ENCODE measurements at places on chromosomes 3 and 15. TPM values are rescaled to one million over a fixed set of nuclear protein-coding genes. Genes with fewer than 3 reads are reported as not detected.

MUC20 gene
- polyA plus RNA-seq: 12.9 TPM

GOLGA8Q gene
- polyA plus RNA-seq: 3.7 TPM

GP5 gene
- polyA plus RNA-seq: 0.25 TPM

GUCA1C gene
- polyA plus RNA-seq: not detected

ZPLD1 gene
- polyA plus RNA-seq: 1.0 TPM

SI gene
- polyA plus RNA-seq: not detected

TBCCD1 gene
- 18.6 TPM for polyA plus RNA-seq

IFT57 gene
- polyA plus RNA-seq: 78.9 TPM

OR5K1 gene
- polyA plus RNA-seq: not detected

SLC9C1 gene
- 0.40 TPM for polyA plus RNA-seq

IGDCC3 gene
- polyA plus RNA-seq: 17.0 TPM

CBLB gene
- polyA plus RNA-seq: 25.6 TPM

STRA6 gene
- polyA plus RNA-seq: 14.8 TPM

MUC4 gene
- 0.95 TPM for polyA plus RNA-seq

LMAN1L gene
- polyA plus RNA-seq: 0.29 TPM

TCAIM gene
- 29.9 TPM for polyA plus RNA-seq

MKRN3 gene
- polyA plus RNA-seq: 16.8 TPM

ROBO2 gene
- polyA plus RNA-seq: 93.2 TPM

SQOR gene
- 3.9 TPM for polyA plus RNA-seq

IL5RA gene
- 8.1 TPM for polyA plus RNA-seq

WNT7A gene
- polyA plus RNA-seq: 18.0 TPM

SETD2 gene
- polyA plus RNA-seq: 39.9 TPM

XRN1 gene
- polyA plus RNA-seq: 11.6 TPM

C3orf62 gene
- polyA plus RNA-seq: 19.5 TPM

PATL2 gene
- 0.38 TPM for polyA plus RNA-seq

FGF12 gene
- 61.5 TPM for polyA plus RNA-seq

FBXL22 gene
- 3.0 TPM for polyA plus RNA-seq

TEX9 gene
- polyA plus RNA-seq: 9.4 TPM

ADPRH gene
- polyA plus RNA-seq: 3.1 TPM

LEKR1 gene
- 1.9 TPM for polyA plus RNA-seq

GPR160 gene
- polyA plus RNA-seq: 2.3 TPM

SLC9A9 gene
- polyA plus RNA-seq: 16.2 TPM

PCOLCE2 gene
- polyA plus RNA-seq: 14.7 TPM

CTXN2 gene
- polyA plus RNA-seq: 1.1 TPM

PPM1L gene
- polyA plus RNA-seq: 30.6 TPM

POLQ gene
- polyA plus RNA-seq: 2.6 TPM

CDHR4 gene
- 0.47 TPM for polyA plus RNA-seq

ADIPOQ gene
- polyA plus RNA-seq: not detected

AMIGO3 gene
- 3.3 TPM for polyA plus RNA-seq

GOLGA8T gene
- polyA plus RNA-seq: 1.2 TPM

CFAP92 gene
- 3.5 TPM for polyA plus RNA-seq

STAC gene
- polyA plus RNA-seq: 7.2 TPM

SNX33 gene
- 14.1 TPM for polyA plus RNA-seq

BUB1B gene
- 17.1 TPM for polyA plus RNA-seq

ARPP21 gene
- polyA plus RNA-seq: 58.4 TPM

Data from spinal cord (tissue), 10 donors.